ENCODE measurements at places on chromosomes 4 and X.

DNA sequence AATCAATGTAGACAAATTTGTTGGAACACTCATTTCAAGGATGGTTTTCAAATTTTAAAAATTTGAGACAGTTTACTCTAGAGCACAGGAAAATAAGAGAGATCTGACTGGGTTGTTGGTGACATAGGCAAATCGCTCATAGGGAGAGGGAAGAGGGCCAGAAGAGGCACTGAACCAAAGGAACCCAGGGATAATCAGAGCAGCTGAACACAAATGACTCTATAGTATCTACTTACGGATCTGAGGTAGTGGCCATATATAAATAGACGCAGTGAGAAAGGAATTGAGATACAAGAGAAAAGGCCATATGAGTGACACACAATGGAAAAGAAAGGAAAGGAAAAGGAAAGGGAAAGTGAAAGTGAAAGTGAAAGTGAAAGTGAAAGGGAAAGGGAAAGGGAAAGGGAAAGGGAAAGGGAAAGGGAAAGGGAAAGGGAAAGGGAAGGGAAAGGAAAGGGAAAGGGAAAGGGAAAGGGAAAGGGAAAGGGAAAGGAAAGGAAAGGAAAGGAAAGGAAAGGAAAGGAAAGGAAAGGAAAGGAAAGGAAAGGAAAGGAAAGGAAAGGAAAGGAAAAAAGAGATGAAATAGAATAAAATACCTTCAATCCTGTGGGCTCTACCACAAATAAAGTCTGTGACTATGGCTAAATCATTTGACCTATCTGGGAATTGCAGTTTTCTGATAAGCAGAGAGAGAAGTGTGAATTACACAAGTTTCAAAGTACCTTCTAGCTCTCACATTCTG is 759.2 kb downstream of the DMD start:
- DNase-seq, result no peak

DNA sequence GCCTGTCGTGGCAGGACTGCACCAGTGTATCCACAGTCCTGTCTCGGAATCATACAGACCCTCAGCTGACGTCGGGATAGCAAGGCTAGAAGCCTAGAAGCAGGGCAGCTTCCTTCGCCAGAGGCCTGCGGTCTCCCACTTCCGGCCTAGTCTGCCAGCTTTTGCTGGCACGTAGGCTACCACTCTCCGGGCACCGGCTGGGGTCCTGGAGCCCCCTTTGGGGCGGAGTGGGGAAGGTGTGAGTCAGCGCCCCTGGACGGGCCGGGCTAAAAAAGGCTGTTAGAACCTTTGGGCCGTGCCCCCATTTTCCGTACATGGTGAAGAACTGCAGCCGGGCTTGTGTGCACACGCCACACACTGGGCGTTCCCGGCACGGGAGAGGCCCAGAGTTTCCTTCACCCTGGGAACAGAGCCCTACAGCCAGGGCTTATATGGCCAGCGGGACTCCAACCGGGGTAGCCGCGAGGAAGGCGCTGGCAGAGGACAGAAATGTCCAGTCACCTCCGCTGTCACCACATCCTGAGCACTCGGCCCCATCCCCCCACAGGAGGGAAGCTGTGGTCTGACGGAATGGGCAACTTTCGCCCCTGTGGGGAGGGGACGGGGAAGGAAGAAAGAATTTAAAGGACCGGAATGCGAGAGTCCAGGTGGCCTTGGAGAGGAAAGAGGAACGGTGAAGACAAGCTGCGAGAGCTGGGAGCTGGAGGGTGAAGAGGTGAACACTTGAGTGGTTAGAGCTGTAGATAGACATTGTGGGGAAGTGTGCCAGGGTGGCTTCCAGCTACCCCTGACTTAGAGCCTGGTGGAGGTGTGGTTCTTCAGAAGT is 4.6 kb downstream of the MAGIX start:
- DNase-seq, result no peak

DNA sequence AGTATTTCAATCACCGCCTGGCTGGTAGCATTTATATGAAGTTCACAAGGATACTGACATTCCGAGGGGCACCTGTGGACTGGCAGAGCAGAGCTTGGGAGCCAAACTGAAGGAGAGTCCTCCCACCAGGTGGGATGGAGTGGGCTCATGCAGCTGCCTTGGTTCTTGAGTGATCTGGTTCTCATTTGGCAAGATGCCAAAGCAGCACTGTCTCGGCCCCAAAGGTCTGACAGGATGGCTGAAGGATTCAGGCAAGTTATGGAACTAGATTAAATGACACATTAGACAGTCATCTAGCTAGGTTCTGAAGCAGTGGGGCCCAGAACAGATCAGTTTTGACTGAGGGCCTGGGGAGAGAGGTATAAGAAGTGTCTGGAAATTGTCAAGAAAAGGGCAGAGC is 3.2 kb downstream of the FGF16 start:
- no peak for DNase-seq

- DNase-seq, result no peak
Measured at GRCh38 chr4:41458689-41459088, 79.3 kb upstream of the LIMCH1 start.

DNA sequence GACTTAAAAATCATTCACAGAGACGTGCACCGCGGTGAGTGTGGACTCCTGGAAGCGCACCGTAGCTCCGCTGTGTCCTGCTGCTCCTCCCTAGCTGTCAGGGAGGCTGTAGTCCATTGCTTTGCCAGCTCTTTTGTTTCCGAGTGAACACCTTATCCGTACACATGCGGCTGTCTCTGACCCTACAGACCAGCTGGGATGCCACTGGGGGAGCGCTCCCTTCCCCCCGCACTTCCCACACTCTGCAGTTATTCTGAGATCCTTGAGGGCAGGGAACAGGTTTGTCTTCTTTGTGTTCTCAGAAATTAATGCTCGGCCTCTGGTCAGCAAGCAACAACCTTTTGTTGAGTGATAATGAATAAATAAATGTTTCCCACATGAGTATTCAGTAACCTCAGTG is 33.7 kb upstream of the MSANTD1 start:
- DNase-seq, result no peak

DNA sequence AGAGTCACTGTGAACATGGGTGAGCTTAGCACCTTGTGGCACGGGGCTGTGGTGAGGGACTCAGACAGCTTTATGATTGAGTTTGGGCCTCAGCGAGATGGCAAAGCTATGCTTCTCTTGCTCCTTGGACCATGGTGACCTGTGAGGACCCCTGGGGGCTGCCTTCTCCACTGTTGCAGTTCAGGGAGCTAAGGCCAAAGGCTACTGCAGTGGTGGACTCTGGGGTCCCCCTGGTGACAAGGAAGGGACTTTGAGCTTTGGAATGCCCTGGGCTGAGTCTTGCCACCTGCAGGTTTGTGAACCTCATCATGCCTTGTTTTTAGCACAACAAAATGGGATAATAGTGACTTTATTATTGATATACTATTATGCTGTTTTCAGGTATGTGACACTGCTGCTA is 36.5 kb downstream of the TBL1X start:
- no peak for DNase-seq

GRCh38 chrX:110043506-110043905 is 40.6 kb downstream of the TMEM164 start:
- no peak for DNase-seq

- DNase-seq, result no peak
Measured at GRCh38 chr4:86522349-86522748, 71.8 kb upstream of the PTPN13 start.

DNA sequence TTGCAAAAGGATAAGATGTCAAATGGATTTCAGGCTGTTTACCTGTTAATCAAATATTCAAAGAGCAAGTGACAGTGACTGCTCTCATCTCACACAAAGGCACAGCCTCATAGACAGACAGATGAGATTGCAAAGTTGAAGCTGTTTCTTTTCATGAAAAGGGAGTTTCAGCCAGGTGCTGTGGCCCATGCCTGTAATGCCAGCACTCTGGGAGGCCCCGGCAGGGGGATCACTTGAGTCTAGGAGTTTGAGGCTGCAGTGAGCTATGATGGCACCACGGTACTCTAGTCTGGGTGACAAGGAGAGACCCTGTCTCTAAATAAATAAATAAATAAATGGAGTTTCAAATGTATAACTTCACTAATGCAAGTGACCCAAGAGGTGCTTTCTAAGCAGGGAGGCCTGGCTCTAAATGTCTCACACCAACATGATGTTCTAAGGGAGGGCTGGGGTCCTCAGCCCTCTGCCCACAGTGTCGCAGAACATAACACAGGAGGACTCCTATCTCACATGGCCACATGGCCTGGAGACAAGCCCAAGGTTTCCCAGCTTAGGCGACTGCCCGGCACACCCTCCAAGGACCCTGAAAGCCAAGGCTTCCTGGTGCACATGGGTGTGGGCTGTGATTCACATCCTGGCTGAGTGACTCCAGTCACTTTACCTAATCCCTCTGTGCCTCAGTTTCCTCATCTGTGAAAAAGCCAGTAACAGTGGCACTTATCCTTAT is 26.8 kb downstream of the PPP2R2C start:
- no peak for DNase-seq

- DNase-seq, result no peak
Measured at GRCh38 chrX:20149326-20149725, 7.7 kb upstream of the EIF1AX start.

DNA sequence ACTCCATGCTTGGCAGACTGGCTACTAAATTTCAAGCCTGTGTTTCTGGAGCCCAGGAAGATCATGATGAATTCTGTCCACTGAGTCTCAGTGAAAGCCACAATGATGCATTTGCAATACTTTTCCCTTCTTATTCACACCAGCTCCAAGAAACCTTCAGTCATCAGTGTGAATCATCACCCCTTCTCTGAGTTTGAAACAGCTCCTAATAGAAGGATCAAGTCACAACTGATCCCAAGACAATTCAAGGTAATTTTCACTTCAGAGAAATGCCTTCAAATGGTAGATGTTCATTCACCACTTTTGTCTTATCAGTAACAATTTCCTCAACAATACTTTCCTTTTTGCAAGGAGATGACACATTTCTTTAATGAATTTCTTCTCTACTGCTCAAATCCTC is 257.4 kb downstream of the NLGN4X start:
- no peak for DNase-seq

GRCh38 chr4:139560406-139561104 is 4.5 kb upstream of the SETD7 start:
- DNase-seq, result no peak

DNA sequence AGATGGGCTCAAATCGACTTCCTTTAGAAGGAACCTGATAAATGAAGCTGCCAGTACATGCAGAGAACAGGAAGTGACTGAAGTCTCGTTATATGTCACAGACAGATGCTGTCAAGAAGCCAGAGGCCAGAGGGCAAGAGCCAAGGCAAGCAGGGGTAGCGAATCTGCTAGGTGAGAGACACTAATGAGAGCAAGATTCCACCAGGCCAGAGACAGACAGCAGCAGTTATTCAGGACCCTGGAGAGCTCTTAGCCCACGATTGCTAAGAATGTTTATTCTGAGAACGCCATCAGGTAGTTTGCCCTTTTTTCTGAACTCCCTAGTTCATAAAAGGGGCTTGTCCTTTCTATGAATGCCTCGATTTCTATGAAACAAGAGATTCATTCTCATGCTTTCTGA is 73.7 kb downstream of the BEND2 start:
- no peak for DNase-seq

DNA sequence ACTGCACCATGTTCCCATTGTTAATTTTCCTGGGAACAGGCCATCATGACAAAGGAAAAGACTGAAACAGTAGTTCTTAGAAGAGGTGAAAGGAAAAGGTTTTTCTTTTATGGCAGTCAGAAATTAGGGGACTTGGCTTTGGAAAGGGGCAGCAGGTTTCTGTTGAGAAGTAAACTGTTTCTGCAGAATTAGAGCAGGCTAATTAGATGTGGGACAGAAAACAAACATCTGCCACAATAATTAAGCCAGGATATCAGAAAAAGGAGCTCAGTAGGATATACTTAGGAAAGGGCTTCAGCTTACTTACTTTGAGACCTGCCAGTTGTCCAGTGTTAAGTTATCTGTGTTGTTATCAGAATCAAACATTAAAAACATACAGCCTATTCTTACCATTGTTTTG is 36.7 kb upstream of the STPG2 start:
- DNase-seq, result no peak

DNA sequence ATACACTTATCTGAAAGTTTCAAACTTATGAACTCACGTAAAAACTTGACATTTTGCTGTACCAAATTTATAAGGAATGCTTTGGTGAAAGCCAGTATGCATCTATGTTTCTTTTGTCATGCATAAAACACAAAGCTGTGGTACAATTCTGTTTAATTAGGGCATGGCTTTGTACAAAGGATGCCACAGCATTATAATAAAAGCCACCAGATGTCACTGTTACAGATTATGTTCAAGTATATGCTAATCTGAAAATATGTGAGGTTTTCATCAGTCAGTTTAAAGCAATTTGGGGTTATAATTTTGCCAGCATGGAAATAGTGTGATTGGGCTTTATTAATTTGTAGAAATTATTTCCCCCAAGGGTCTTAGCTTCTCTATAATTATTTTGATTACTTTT is 69.0 kb downstream of the ATOH1 start:
- no peak for DNase-seq

DNA sequence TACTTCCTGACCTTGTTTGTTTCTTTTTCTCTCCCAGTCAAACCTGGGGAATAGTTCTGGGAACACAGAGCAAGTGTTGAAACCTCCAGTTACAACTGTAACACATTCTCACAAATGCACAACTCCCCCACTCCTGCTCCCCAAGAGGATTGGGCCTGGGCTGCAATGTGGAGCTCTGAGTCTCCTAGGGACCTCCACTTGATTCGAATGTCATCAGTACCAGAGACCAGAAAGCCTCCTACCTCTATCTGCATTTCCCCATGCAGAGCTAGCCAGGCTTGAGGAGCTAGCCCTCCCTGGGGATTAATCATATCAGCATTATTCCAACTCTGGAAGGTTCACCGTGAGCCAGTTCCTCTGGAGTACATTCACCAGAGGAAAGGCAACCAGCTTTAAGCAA is 41.7 kb upstream of the CITED1 start:
- no peak for DNase-seq

DNA sequence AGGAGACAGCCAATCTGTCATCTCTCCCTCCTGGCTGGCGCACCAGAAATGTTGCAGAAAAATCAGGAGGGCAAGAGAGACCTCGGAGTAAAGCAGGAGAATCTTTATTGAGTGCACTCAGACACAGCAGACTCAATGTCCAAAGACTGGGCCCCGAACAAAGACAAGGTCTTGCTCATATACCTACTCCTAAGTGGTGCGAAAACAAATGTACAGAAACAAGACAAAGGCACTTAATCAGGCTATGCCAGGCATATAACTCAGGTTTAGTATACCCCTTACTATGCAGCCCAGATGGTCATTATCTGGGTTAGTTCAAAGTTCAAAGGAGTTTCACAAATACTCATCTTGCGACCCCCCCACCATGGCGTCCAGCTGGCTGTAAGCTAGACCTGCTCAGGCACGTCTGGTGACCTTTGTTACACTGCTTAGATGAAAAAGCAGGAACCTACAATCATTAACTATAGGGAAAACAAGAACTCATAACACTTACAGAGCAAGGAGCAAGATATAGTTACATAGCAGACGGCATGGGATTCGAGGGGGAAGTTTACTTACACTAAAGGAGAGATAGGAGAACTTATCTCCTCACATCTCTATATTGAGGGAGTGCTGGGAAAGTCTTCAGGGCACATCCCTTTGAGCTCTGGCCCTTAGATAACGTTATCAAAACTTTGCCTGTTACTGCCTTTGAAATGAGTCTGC is 27.5 kb downstream of the SULT1E1 start:
- no peak for DNase-seq
